ENCODE measurements at places on chromosomes 1 and 21.

- H3K27me3 ChIP-seq, result peaks cover 94% of the 10 kb centered on the region
- peak; percentile 71 for DNase-seq
- H3K36me3 ChIP-seq, result no peaks in the 10 kb centered on the region
- H3K4me1 ChIP-seq, result peaks cover 13% of the 10 kb centered on the region
Measured at GRCh38 chr1:159854116-159854692, 8.3 kb downstream of the VSIG8 start.

DNA sequence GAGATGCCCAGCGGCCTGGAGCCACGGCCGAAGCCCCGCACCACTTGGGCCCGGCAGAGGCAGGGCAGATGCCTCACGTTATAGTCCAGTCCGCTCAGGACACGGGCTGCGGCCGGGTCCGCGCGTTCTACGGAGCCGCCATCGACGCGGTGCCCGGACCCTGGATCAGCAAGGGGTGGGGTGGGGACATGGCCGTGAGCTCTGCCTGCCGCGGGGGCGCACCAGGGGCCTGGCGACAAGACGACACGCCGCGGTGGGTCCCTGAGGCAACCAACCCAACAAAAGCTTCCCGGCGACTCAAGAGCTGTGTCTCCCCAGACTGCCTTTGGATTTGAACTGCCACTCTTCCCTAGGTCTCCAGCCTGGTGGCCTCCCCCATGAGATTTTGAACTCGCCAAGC is 211.4 kb upstream of the GREM2 start:
- peaks cover 26% of the 10 kb centered on the region for H3K4me1 ChIP-seq
- no peak overlapping the region for H3K27ac ChIP-seq
- H3K27me3 ChIP-seq, result no peaks in the 10 kb centered on the region
- H3K4me3 ChIP-seq, result no peak overlapping the region

DNA sequence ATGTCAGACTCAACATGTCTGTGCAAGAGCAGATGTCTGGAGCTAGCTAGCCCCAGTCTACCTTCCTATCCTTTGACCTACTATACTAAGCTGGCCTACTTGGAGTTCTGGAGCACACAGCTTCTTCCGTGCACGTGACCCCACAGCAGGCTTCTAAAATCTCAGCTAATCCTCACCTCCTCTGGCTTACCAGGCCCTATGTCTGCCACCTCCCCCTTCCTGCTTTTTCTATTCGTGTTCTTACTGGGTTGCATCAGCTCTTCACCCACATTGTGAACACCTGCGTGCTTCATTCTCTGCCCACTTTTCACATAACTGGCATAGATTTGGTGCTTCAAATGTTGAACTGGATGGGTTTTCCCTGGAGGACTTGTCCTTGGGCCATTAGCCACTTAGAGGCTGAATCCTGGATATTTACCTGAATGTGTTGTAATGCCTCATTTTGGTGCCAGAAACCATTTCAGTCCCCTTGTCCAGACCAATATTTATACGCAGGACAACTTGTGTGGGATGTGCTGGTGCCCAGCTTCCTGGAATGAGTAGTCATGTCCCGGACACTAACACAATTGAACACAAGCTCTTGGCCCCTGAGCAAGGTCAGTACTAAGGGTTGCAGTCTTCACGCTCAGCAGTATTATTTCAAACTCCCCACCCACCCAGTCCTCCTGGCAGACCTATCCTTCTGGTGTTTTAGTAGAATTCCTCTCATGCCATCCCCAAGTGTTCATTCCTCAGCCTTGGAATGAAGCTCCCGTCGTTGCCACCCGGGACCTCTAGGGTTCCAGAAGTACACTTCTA is 24.0 kb downstream of the TENT5C start:
- no peak for DNase-seq
- H3K4me3 ChIP-seq, result no peak overlapping the region
- peaks cover 4% of the 10 kb centered on the region for H3K27me3 ChIP-seq
- no peaks in the 10 kb centered on the region for H3K36me3 ChIP-seq
- peaks cover 18% of the 10 kb centered on the region for H3K4me1 ChIP-seq

DNA sequence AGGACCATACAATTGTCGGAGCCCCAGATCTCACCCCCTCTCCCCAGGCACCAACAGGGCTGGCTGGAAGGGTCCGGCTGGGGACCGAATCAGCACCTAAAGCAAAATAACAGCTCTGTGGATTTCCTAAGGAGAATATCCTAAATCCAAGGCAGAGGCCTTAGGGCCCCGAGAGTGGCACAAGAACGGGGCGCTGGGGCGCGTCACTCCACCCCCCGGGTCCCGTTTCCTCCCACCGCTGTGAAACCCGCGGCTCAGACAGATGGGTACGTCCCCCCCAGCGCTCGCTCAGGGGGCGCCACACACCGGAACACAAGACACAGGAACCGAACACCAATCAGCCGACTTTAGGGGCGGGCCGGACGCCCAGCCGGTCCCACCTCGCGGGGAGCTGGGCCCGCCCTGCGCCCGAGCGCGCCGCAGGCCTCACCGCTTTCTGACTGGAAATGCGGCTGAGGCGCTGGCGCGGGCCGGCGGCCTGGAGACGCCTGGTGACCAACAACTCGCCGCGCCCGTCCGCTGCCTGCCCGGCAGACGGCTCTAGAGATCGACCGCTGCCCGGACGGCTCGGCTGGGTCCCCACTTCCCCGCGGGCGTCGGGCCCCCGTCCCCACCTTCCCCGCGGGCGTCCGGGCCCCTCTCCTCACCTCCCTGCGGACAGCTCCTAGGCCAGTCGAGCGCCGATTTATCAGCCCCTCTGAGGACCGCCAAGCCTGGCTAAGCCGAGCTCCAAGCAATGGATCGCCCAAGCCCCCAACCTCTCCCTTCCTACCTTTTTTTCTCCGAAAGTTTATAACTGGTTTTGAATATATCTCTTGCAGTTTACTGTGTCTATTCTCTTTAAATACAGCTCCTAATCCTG is at the start of gene HFM1:
Gene HFM1 (minus strand): TSS at position 687 of the 862 bp plus-strand sequence. CDS start 3,755 bp downstream, outside the sequence.
- H3K27me3 ChIP-seq, result peaks cover 18% of the 10 kb centered on the region
- H3K4me1 ChIP-seq, result peaks cover 35% of the 10 kb centered on the region
- peak within 1 kb of the TSS; percentile 97 for H3K27ac ChIP-seq
- H3K36me3 ChIP-seq, result peaks cover 4% of the 10 kb centered on the region

DNA sequence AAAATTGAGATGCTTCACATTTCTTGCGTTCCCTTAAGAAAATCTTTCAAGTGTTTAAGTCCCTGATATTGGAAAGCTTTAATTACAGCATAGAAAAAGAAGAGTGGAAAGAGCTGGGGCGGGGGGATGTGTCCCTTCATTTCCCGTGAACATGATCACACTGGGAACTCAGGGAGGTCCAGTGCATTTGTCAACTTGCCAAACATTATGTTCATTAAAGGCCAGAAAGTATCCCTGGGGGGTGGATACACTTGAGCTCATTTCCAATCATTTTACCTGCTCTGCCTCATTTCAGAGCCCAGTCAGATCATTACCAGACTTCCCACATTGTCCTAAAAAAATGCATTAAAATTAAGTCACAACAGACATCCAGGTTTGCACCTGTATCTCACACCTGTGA is 123.6 kb upstream of the KCNJ15 start:
- no peaks in the 10 kb centered on the region for H3K36me3 ChIP-seq
- DNase-seq, result no peak
- peaks cover 4% of the 10 kb centered on the region for H3K4me1 ChIP-seq
- H3K27me3 ChIP-seq, result peaks cover 11% of the 10 kb centered on the region
- H3K27ac ChIP-seq, result no peak overlapping the region

GRCh38 chr1:240522122-240522822 is 89.7 kb downstream of the GREM2 start:
- H3K36me3 ChIP-seq, result no peaks in the 10 kb centered on the region
- peak overlapping the region; percentile 57 for H3K27ac ChIP-seq
- H3K27me3 ChIP-seq, result no peaks in the 10 kb centered on the region
- peaks cover 30% of the 10 kb centered on the region for H3K4me1 ChIP-seq
- H3K4me3 ChIP-seq, result no peak overlapping the region

DNA sequence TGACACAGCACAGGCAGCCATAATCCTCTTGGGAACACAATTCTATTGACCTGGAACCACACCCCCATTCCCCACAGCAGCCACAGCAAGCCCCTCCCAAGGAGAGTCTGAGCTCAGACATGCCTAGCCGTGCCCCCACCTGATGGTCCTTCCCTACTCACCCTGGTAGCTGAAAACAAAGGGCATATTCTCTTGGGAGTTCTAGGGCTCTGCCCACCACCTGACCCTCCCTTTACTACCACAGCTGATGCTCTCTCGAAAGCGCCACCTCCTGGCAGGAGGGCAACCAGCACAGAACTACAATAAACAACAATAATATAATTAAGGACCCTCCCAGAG is 184.8 kb upstream of the COA6 start:
- no peaks in the 10 kb centered on the region for H3K36me3 ChIP-seq
- no peak overlapping the region for H3K27ac ChIP-seq
- H3K4me3 ChIP-seq, result no peak overlapping the region
- DNase-seq, result peak; percentile 20

All from nephron progenitor cell (in vitro differentiated cells).